Osteocyte (in vitro differentiated cells): ENCODE measurements at places on chromosomes 16 and 17. TPM values are rescaled to one million over a fixed set of nuclear protein-coding genes. Genes with fewer than 3 reads are reported as not detected.

KIF2B gene
- not detected in 2 replicates for total RNA-seq

ITGA3 gene
- total RNA-seq, result 201 and 221 TPM in 2 replicates

WSCD1 gene
- 3.8 and 3.9 TPM in 2 replicates for total RNA-seq

CDH13 gene
- 27.0 and 30.7 TPM in 2 replicates for total RNA-seq

TMIGD1 gene
- total RNA-seq, result not detected in 2 replicates

RHBDL1 gene
- total RNA-seq, result 3.6 and 5.4 TPM in 2 replicates

MYLK3 gene
- 0.24 and 0.42 TPM in 2 replicates for total RNA-seq

- no peak overlapping the region for H3K4me3 ChIP-seq
- peaks cover 19% of the 10 kb centered on the region for H3K4me1 ChIP-seq
- DNase-seq, result no peak
- no peaks in the 10 kb centered on the region for H3K27me3 ChIP-seq
- no peak overlapping the region for H3K27ac ChIP-seq
These were observed 93.3 kb downstream of the BRIP1 start for GRCh38 chr17:61770043-61770442.

DNA sequence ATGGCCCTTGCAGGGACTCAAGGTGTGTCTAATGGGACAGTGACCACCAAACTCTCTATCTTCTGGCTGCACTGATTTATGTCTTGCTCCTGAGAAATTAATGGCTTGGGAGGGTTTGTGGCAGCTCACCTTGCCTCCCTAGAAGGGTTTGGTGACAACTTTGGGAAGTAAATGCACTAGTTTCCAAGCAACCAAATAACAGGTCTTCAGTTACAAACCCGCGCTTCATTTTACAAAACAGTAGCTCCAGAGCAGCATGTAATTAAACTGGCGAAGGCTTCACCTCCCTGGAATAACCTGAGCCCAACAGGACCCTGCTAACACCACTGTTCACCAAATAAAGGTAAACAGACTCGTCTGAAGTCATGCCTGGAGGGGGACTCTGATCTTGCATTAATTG is 318.3 kb downstream of the SLC39A11 start:
- H3K27ac ChIP-seq, result no peak overlapping the region
- no peak overlapping the region for H3K4me3 ChIP-seq
- no peaks in the 10 kb centered on the region for H3K27me3 ChIP-seq
- peaks cover 16% of the 10 kb centered on the region for H3K36me3 ChIP-seq
- no peak for DNase-seq

DNA sequence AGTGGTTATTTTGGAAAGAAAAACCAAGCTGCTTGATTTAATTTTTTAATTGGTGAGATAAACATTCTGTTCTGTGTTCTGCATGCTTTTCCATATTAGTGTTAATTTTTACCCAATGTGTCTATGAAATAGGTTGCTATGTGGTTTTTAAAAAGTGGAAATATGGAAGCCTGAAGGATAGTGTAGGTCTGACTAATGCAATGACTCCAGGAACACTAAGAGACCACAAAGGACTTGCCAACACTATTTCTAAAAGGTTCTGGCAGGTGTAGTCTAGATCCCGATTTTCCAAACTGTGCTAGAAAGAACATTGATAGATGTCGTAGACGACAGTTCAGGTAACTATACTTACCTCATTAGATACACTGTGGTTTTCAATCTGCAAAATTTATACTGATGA is 877.4 kb upstream of the GOT2 start:
- H3K27me3 ChIP-seq, result no peaks in the 10 kb centered on the region
- DNase-seq, result no peak
- H3K4me1 ChIP-seq, result no peaks in the 10 kb centered on the region

- H3K4me3 ChIP-seq, result peak overlapping the region; percentile 66
- peak; percentile 21 for DNase-seq
- H3K27ac ChIP-seq, result peak overlapping the region; percentile 94
- H3K4me1 ChIP-seq, result peaks cover 42% of the 10 kb centered on the region
These were observed 222.5 kb downstream of the C16orf78 start for GRCh38 chr16:49596068-49596467.

DNA sequence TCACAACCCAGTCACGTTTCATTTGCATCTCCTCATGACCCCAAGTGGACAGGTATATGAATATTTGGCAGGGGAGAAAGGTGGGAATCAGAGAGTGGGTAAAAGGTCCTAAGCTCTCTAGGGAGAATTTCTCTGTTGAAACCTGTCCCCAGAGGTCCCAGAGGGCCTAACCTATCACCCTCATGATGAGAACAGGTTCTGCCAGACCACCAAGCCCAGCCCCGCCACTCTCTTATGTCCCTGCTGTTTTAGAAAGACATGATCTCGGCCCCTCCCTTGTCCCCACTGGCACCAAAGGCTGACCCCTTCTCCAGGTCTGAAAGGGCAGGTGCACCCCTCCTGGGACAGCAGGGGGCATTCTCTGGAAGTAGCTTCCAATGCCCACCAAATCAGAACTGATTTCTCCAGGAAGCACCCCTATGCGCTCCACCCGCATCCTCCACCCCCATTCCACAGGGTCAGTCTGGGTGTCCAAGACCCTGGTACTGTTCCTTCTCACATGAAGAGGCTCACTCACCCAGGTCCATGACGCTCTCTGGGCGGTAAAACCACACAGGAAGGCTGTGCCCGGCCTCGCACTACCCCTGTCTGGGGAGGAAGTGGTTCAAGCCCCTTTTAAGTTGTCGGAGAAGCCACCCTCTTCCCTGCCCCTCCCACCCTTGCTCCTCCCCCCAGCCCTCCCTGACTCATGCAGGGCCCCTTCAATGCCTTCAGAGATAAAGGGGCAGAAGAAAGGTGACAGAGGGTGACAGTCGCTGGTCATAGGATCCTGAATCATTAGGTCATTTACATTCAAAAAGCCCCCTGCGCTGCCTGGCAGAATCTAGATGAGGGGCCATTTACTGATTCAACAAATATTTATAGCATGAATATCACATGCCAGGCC is at the start of gene CCR7:
Gene CCR7 (minus strand): TSS at position 590 of the 886 bp plus-strand sequence. CDS start 63 bp downstream, at position 527.
- H3K4me1 ChIP-seq, result peaks cover 10% of the 10 kb centered on the region
- DNase-seq, result peak; percentile 56
- peaks cover 33% of the 10 kb centered on the region for H3K27me3 ChIP-seq
- H3K27ac ChIP-seq, result no peak within 1 kb of the TSS
- no peak within 1 kb of the TSS for H3K4me3 ChIP-seq

GRCh38 chr16:84451781-84452180 is 52.7 kb downstream of the MEAK7 start:
- no peak for DNase-seq
- H3K4me3 ChIP-seq, result no peak overlapping the region
- H3K4me1 ChIP-seq, result no peaks in the 10 kb centered on the region
- no peak overlapping the region for H3K27ac ChIP-seq

- no peak overlapping the region for H3K4me3 ChIP-seq
- no peaks in the 10 kb centered on the region for H3K27me3 ChIP-seq
- peaks cover 32% of the 10 kb centered on the region for H3K36me3 ChIP-seq
- H3K27ac ChIP-seq, result peak overlapping the region; percentile 54
These were observed 131.3 kb downstream of the NLK start for GRCh38 chr17:28173801-28174200.

- peak overlapping the region; percentile 28 for H3K4me3 ChIP-seq
- H3K27me3 ChIP-seq, result no peaks in the 10 kb centered on the region
- H3K27ac ChIP-seq, result peak overlapping the region; percentile 76
- DNase-seq, result peak; percentile 96
These were observed 9.1 kb downstream of the TFAP4 start for GRCh38 chr16:4263504-4264436.

DNA sequence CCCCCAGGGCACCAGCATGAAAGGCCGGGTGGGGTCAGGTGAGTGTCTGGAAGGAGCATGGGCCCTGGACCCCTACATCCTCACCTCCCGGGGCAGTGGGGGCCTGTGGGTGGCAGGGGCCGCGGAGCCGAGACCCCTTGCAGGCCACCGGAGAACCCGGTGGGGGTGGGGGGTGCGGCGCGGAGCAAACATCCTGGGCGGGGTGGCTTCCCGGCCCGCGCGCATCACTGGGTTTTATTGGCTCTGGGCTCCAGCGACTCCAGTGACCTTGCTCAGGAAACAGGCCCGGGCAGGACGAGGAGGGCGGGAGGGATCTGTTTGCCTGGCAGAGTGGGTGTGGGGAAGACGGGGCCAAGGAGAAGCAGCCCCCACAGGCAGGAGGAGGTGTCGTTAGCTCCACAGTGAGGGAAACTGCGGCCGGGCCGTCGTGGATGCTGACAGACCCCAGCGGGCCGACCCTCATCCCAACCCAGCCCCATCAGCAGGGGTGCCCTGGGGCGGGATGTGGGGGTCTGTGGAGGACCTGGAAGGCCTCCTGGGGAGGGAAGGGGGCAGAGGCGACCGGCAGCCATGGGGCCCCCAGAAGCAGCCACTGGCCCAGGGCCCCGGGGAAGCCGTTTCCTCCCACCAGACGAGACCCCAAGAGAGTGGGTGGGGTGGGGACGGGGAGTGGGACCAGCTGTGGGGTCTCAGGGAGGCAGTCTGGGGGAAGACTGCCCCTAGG is 10.6 kb downstream of the SSTR5 start:
- H3K27ac ChIP-seq, result no peak overlapping the region
- H3K4me1 ChIP-seq, result peaks cover 7% of the 10 kb centered on the region
- DNase-seq, result no peak
- no peak overlapping the region for H3K4me3 ChIP-seq

DNA sequence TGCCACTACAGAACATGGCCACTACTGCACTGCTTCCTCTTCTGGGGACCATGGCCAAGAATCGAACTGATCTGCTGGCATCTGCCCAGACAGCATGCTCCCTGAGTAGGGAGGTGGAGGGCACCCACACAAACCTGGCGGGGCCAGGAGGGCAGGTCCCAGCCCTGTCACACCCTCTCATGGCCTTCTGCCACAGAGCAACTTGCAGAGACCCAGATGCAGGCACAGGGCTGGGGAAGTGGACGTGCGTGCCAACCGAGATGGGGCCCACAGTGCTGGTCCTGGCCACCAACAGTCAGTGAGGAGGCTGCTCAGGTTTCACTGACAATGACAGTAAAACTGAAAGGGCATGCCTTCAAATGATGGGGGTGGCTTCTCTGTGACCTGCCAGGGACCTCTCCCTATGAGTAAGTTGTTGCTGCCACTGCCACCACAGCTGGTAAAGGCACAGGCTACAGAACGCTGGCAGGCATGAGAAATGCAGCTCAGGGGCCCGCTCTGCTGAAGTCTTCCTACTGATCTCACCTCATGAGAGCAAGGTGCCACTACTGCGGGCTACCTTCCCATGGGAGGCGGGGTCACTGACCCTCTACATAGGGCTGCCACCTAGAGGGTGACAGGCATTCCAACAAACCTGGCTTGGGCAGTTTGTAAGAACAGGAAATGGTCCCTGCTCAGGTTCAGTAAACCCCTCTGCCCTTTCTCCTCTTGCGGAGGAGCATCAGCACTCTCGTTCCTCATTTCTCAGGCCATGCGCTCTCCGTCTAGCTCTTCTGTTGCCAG is 15.5 kb downstream of the HIC1 start:
- H3K4me1 ChIP-seq, result peaks cover 57% of the 10 kb centered on the region
- no peaks in the 10 kb centered on the region for H3K27me3 ChIP-seq
- no peak overlapping the region for H3K4me3 ChIP-seq
- no peak for DNase-seq
- peaks cover 12% of the 10 kb centered on the region for H3K36me3 ChIP-seq
- H3K27ac ChIP-seq, result no peak overlapping the region

DNA sequence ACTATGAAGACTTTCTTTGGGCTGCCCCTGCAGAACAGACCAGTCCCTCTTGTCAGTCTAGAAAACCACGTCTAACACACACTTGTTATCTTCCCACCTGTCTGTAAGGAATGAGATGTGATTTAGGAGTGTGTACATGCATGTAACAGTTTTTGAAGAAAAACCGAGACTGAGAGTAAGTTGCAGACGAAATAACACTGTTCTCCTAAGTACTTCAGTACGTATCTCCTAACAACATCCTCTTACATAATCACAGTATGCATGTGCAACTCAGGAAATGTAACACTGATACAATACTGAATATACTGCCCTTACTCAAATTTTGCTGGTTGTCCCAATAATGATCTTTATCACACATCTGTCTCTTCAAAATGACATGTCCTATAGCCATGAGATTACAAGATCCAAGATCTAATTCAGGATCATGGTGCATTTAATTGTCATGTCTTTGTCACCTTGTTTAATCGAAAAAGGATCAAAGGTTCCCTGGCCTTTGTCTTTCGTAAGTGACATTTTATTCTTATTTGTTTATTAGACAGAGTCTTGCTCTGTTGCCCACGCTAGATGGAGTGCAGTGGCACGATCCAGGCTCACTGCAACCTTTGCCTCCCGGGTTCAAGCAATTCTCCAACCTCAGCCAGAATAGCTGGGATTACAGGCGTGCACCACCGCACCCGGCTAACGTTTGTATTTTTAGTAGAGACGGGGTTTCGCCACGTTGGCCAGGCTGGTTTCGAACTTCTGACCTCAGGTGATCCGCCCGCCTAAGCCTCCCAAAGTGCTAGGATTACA is 25.6 kb downstream of the CREBBP start:
- H3K36me3 ChIP-seq, result no peaks in the 10 kb centered on the region
- H3K27ac ChIP-seq, result no peak overlapping the region
- no peak overlapping the region for H3K4me3 ChIP-seq
- DNase-seq, result no peak

GRCh38 chr16:87840271-87840978 is 28.9 kb downstream of the SLC7A5 start:
- peaks cover 14% of the 10 kb centered on the region for H3K36me3 ChIP-seq
- DNase-seq, result no peak
- H3K4me3 ChIP-seq, result no peak overlapping the region
- H3K27ac ChIP-seq, result no peak overlapping the region

- H3K4me1 ChIP-seq, result no peaks in the 10 kb centered on the region
- H3K4me3 ChIP-seq, result no peak overlapping the region
- no peak for DNase-seq
- H3K36me3 ChIP-seq, result no peaks in the 10 kb centered on the region
These were observed 57.7 kb downstream of the HSD17B2 start for GRCh38 chr16:82092711-82093110.

- peak; percentile 90 for DNase-seq
- no peak overlapping the region for H3K4me3 ChIP-seq
- H3K4me1 ChIP-seq, result peaks cover 28% of the 10 kb centered on the region
- H3K27me3 ChIP-seq, result peaks cover 7% of the 10 kb centered on the region
- H3K36me3 ChIP-seq, result no peaks in the 10 kb centered on the region
These were observed 9.2 kb upstream of the CD300A start for GRCh38 chr17:74457146-74457819.

GRCh38 chr16:82031116-82032084 is 3.7 kb upstream of the HSD17B2 start:
- no peak overlapping the region for H3K4me3 ChIP-seq
- no peaks in the 10 kb centered on the region for H3K4me1 ChIP-seq
- no peak for DNase-seq
- no peak overlapping the region for H3K27ac ChIP-seq
- H3K27me3 ChIP-seq, result peaks cover 2% of the 10 kb centered on the region

GRCh38 chr17:73066148-73066884 is 26.2 kb downstream of the SLC39A11 start:
- no peak overlapping the region for H3K27ac ChIP-seq
- H3K4me3 ChIP-seq, result no peak overlapping the region
- H3K27me3 ChIP-seq, result no peaks in the 10 kb centered on the region

DNA sequence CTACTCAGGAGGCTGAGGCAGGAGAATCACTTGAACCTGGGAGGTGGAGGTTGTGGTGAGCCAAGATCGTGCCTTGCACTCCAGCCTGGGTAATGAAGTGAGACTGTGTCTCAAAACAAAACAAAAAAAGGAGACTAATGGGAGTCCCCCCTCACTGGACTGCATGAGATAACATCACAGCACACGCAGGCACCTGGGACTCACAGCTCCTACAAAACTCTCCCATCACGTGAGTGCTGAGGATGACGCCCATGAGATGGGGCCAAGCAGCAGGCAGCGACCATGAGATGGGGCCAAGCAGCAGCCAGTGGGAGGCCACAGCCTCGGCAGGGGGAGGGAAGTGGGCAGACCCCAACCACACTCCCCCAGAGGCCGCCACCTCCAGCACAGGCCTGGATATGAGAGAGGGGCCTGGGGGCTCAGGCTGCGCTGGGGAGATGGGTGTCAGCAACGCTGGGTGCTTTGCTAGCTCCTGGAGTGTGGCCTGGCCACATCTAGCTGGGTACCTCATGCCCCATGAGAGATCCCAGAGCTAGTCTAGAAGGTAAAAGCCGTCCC is 15.4 kb downstream of the DNAAF8 start:
- no peak overlapping the region for H3K27ac ChIP-seq
- no peaks in the 10 kb centered on the region for H3K27me3 ChIP-seq
- peaks cover 7% of the 10 kb centered on the region for H3K36me3 ChIP-seq
